ENCODE measurements at places on chromosomes 6 and 20.

GRCh38 chr6:31791324-31792089 is 4.0 kb downstream of the VARS1 start:
- DNase-seq: peak; percentile 61

DNA sequence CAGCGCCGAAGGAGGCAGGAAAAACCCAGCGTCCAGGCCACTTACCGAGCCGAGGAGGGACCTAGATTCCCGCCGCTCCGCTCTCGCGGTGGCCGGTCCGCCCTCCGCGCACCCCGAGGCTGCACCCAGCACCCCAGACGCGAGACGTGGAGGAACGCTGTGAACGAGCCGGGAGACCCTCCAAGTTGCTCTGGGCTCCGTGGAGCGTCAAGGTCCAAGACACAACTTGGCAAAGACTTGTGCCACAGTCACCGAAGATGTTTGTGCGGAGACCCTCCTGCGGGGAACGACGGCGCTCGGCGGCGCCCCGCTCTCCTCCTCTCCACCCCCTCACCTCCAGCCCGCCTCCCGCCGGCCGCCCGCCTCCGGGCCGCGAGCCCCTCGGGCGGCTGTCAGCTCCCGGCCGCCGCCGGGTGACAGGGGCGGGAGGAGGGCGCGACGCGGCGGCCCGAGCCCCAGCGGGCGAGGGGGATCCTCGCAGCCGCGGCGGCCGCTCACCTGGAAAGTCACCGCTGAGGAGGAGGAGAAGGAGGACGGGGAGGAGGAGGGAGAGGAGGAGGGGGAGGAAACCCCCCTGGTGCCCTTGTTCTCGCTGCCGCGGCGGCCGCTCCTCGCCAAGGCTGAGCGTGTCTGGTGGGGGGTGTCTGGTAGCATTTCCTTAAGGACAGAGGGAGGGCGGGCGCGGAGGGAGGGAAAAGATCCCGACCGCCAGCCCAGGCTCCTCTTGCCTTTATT is 637 bp upstream of the HIVEP2 start:
- DNase-seq: peak; percentile 57

GRCh38 chr6:111306104-111306888 is 176.7 kb downstream of the REV3L start:
- peak; percentile 55 for DNase-seq

GRCh38 chr6:73823046-73823735 is 127.2 kb downstream of the CD109 start:
- no peak for DNase-seq

DNA sequence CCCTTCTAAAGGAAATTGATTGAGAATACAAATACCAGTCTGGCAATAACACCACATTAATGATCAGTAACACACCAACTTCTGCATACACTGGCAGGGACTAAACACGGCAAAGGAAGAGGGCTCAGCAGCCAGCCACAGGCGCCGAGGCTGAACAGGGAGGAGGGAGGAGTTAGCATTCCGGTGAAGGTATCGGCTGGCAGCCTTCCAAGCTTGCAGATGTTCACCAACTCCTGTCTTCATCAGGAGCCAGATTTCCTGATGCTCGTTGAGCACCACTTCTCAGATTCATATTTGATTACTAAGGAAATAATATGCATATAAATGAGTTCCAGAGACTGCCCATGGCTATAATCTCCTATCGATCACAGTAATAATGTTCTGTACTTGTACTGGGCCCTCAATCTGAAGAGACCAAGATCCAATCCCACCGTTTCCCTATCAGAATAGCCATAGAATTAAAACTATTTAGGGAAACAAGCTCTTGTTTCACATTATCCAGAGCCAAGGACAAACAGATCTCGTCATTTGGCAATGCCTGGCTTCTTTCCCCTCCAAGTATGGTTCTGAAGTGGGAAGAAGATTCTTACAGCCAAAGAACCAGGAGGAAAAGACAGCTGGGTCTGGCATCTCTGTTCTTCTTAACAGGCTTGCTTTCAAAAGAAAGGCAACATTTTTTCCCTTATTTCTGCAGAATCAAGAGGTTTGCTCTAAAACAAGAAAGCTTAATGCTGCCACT is 42.2 kb downstream of the GFOD1 start:
- peak; percentile 69 for DNase-seq

Data from small intestine (tissue), 16 donors.